ENCODE measurements at places on chromosomes 3 and 15.

- no peak for DNase-seq
These were observed 1.3 kb upstream of the ACKR2 start for GRCh38 chr3:42807929-42808328.

GRCh38 chr3:37739579-37740290, 121.9 kb upstream of the CTDSPL start:
- DNase-seq, result no peak

- no peak for DNase-seq
These were observed 82.9 kb upstream of the HACD2 start for GRCh38 chr3:123667784-123668183.

- peak; percentile 68 for DNase-seq
These were observed 67.6 kb upstream of the SH3GL3 start for GRCh38 chr15:83379579-83379959.

DNA sequence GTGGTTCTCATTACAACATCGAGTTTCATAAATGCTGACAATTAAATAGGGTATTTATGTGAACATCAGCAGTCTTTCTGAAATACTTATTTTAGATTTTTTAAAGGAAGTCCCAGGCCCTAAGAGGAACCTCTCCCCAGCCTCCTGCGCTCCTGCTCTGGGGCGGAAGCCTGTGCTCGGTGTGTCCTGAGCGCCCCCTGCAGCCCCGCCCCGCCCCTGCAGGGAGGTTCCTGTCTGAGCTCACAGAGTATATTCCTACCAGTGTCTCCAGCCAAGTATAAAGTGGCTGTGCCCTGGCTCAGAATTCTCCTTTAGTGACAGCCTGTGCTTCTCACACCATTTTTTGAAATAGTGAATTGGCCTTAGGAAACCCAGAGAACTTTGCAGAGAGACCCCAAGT, 567.9 kb downstream of the GOLGA6L6 start:
- DNase-seq, result no peak

GRCh38 chr3:126544596-126545281, 14.0 kb downstream of the C3orf22 start:
- DNase-seq, result no peak

DNA sequence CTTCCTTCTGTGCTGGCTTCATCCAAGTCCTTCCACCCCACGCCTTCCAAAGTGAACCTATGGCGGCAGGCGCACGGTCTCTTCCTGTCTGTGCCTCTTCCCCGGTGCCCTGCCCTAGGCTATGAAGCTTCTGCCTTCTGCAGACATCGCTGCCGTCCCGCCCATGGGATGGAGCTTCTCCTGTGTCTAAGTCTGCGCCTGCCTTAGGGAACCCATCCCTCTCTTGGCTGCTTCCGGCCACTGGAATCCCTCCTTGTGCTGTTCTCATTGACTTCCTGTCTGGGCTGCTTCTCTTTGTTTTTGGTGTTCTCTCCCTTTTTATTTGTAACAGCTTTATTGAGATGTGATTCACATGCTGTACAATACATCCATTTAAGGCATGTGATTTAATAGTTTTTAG, 17.2 kb downstream of the CHCHD6 start:
- DNase-seq, result no peak

GRCh38 chr3:45515999-45516725, 78.4 kb upstream of the LIMD1 start:
- DNase-seq, result no peak

DNA sequence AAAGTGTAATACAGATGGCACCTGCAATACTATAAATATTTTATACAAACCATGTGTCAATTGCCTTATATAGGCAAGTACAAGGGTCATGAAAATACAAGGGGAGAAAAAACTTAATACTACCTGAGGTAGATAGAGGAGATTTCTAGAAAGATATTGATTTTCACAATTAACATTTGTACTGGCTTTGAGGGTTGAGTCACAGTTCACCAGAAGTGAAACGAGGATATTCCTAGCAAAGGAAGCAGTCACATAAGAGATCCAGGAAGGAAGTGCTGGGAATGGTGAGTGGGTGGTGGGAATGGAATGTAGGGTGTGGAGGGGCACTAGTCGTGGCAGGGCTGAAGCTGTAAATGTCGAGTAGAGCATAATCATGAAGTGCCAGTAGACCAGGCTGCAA, 108.7 kb downstream of the P2RY1 start:
- no peak for DNase-seq

DNA sequence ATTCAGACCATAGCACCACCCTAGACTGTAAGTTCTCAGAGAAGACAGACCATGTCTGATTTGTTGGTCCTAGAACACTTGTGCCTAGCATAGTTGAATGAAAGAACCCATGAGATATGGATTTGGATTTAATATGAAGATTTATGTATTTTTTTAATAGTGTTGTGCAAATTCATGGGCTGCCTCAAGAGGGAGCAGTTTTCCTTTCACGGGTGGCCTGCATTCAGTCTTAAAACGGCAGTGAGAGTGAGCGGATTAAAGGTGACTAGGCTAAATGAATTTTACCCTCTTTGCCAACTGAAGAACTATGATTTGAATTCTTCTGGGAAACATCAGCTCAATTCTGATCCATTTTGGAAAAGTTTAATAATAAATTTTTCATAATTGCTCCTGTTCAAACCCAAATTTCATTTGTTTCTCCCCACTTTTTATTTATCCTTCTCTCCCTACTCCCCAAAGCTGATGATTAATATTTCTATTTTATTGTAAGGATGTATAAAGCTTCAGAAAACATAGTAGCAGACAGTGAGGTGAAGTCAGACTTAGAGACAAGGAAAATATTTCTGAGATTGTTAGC, 67.3 kb downstream of the MORC1 start:
- peak; percentile 12 for DNase-seq

DNA sequence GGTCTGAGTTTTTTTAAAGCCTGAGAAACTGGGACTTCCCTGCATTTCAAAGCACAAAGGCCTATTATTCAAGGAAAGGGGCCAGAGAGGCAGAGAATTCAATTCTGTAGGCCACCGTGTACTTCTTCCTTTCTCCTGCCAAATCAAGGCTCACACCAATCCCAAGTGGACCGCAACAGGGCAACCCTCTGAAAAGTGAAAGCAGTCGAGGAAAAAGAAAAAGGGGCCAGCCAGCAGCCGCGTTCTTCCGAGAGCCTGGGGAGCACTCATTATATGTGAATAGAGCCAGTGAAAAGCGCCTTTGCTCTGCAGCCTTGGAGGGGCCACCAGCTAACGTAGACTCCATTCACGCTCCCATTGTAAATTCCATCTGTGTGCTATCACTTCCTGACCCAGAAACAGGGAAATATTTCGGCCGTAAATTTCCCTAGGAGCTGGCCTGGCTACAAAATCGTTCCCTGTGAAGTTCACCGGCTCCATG, 45.9 kb upstream of the THUMPD3 start:
- peak; percentile 45 for DNase-seq

DNA sequence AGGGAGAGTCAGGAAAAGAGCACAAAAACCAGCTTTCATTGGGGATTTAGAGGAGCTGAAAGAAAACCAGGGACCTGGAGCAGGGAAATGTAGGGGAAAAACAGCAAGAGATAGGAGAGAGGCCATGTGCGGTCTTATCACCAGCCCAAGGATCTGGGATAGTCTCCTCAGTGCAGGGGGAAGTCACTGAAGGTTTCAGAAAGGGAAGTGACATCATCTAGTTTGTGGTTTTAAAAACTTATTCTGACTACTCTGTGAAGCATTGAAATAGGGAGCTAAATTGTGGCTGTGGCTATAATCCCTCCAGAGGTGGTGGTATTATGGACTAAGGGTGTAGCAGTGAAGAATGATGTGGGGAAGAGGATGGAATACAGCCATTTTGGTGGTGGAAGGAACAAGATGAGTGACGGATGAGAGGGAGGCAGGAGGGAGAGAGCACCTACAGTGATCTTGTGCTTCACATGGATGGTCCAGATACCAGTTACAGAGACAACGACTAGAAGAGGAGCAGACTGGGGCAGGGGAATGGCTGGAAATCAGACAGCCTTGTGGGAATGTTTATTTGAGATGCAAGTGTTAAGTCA, 72.7 kb downstream of the HMG20A start:
- DNase-seq, result no peak

GRCh38 chr3:145911016-145911415, 250.0 kb downstream of the PLOD2 start:
- DNase-seq, result no peak

DNA sequence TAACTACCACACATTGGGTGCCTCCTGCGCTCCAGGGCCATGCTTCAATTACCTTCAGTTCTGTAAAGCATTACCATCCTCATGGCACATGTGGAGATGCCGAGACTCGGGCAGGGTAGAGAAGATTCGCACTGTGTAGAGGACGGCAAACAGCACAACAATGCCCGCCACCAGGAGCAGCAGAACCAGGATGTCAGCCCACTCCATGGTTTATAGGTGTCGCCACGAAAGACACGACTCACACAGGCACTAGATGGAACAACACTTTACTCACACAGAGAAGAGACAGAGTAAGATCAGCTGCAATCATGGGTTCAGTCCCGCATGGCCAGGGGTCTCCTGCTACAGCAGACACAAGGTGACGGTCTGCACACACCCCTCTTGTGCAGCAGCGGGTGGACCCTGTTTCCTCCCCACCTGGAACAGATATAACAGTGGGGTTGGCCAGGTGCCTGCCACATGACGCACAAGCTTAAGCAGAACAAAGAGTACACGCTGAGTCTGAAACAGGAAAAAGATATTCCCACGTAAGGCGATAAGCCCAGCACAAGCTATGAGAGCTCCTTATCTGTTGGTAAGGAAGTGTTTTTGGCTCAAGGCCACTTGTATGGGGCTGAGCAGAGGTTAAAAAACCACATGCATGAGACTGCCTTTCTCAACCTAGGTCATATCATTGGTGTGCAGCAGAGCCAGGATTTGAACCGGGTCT, 2.5 kb upstream of the TBC1D21 start:
- no peak for DNase-seq

DNA sequence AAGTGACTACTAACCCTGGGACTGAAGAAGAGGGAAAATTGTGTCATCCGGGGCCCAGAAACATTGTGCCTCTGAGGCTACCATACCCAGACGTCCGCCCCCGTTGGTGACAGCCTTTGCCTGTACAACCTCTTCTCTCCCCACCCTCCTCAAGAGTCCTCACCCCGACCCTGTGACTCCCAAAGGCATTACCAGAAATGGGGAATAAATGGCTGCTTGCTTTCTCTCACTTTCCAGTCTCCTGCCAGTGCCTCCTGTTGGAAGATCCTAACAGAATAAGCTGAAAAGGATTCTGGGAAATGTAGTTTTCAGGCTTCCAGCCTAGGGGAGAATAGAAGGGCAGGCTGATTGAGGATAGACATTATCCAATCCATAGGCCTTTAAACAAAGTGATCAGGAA, 30.8 kb upstream of the SLC25A36 start:
- peak; percentile 26 for DNase-seq

GRCh38 chr15:66043264-66043663, 174.0 kb downstream of the RAB11A start:
- DNase-seq, result no peak

DNA sequence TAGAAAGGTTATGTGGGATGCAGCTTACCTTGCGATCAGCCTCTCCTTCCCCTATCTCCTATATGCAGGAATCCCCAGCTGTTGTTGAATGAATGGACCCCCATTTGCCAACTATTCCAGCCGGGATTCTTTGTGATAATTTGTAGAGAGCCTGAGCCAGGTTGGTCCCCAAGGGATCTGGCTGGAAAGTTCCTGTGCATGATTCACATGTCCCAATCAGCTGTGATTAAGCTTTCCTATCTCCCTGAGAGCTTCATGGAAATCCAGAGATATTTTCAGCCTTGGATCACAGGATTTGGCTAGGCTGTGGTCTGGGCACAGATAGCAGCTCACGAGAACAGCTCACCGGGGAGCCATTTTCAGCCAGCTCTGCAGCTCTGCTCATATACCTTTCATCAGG, 76.7 kb downstream of the ARNT2 start:
- DNase-seq, result peak; percentile 35

GRCh38 chr3:123586131-123586530, 1.3 kb upstream of the HACD2 start:
- no peak for DNase-seq

- no peak for DNase-seq
These were observed 303.6 kb upstream of the ARPP21 start for GRCh38 chr3:35335703-35336102.

GRCh38 chr3:194772241-194773000, 86.7 kb downstream of the FAM43A start:
- no peak for DNase-seq

DNA sequence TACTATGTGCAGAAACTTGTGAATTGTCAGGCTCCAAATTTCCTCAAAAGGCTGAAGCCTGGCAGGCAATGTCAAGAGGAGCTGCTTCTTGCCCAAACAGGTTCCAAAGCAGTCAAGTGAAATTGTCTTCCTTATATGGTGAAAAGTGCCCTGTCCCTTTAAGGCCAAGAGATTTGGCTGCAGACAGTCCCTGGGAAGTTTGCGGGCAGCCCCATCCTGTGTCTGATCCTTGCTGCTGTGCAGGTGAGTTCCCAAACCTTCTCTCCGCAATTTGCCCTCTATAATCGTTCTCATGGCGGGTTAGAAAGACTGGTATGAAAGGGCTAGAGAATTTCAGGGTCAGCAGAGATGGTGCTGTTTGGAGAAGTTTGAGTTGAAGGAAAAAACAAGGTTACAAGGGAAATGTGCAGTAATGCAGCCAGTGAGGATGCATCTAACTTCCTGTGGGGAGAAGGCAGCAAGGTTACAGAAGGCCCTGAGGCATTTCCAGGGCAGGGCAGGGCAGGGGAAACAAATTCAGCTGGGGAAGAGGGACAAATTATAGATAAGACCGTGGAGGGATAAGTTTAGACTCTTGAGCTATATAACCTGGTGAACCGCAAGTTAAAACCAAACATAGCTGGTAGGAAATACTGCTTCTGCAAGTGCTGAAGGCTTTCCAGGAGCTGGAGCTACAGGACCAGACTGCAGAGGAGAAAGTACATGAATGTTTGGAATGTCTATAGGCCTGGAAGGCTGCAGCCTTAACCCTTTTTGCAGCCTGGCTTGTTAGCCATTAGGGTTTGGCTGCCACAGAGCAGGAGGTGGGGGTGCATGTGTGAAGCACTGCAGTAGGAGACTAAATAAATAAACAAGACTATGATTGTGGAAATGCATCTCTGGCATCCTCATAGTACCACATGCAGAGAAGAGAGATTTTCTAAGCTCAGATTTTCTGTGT, 256.2 kb upstream of the IL12A start:
- no peak for DNase-seq

DNA sequence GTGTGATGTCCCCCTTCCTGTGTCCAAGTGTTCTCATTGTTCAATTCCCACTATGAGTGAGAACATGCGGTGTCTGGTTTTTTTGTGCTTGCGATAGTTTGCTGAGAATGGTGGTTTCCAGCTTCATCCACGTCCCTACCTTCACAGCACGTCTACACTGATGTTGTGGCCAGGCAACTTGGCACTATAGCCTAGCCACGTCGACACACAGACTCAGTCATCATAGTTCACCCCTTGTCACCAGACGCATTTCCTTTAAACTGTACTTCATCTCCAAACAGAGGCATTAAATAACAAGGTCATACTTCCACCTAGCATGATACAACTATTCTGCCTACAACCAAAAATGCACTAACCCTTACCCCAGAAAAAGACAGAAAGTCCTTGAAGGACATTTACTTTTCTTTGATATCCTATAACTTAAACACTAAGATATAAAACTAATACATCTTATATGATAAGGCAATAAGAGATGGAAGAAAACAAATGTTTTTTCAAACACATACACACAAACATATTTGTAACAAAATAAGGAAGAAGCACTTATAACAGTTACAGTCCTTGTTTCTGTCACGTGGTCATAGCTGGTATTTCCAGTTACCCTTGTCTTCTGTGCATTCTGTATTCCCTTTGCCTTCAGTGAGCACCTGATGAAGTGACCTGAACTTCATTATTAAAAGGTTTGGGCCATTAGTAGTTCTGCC, 121.4 kb downstream of the KLF13 start:
- DNase-seq, result no peak

GRCh38 chr3:15964605-15965442, 167.0 kb upstream of the ANKRD28 start:
- DNase-seq, result peak; percentile 15

- no peak for DNase-seq
These were observed 687.9 kb downstream of the MECOM start for GRCh38 chr3:168975576-168975975.

All from H54 (cell line).